Transverse colon (tissue), 4 donors: ENCODE measurements at places on chromosomes 1 and 21.

DNA sequence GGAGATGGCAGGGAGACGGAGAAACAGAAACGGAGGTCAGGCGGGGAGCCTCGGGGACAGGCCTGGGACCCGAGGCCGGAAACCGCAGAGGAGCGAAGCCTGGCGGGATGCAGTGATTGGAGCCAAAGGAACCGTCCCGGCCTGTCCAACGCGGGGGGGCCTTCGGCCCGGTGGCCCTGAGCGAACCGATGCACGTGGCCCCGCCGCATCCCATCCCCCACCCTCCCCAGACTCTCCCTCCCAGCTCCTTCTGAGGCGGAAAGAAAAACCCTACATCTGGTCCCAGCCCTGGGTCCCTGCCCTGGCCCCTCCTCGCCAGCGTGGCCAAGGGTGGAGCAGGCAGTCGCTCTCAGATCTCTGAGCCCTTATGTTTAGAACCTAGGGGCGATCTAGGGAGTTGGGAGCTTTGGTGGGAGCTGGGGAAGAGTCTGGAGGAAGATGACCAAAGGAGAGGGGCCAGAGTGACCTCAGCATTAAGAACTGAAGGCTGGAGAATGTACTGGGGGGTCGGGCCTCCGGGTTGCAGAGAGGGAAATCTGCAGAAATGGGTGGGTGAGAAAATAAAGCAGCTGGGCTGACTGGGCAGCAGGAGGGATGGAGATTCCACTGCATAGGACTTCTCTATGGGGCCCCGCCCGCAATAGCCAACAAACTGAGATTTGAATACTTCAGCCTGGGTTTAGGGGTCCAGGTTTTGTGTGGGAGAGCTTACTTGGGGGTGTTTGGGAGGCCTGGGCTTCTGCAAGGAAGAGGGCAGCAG is 1.5 kb upstream of the CRABP2 start:
- peak; percentile 47 for DNase-seq

GRCh38 chr1:186536273-186536890 is 75.5 kb upstream of the PDC start:
- no peak for DNase-seq

- DNase-seq, result no peak
Measured at GRCh38 chr1:178101266-178101630, 7.3 kb downstream of the RASAL2 start.

DNA sequence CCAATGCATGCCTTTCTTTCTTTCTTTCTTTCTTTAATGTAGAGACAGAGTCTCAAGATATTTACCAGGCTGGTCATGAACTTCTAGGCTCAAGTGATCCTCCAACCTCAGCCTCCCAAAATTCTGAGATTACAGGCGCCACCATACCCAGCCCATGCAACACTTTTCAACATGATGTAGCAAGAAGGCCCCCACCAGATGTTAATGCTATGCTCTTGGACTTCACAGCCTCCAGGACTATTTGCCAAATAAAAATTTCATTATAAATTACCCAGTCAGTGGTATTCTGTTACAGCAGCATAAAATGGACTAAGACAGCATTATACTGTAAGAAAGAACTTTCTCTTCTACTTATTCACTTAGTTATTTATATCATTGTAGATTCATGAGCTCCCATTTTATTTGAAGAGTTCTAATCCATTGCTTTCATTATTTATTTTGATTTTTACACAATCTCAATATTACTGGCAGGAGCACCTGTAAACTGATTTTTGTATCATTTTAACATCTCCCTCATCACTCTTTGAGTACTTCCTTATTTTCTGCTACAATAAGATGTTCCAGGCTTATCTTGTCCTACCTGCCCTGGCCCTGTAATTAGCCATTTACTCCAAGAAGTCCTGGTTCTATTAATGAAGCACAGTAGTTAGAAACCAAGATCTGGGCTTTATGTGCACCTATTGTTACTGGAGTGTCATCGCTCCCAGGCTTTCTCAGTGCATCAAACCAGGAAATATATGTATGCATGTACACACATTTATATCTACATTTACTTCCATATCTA is 4.8 kb upstream of the RCSD1 start:
- no peak for DNase-seq

DNA sequence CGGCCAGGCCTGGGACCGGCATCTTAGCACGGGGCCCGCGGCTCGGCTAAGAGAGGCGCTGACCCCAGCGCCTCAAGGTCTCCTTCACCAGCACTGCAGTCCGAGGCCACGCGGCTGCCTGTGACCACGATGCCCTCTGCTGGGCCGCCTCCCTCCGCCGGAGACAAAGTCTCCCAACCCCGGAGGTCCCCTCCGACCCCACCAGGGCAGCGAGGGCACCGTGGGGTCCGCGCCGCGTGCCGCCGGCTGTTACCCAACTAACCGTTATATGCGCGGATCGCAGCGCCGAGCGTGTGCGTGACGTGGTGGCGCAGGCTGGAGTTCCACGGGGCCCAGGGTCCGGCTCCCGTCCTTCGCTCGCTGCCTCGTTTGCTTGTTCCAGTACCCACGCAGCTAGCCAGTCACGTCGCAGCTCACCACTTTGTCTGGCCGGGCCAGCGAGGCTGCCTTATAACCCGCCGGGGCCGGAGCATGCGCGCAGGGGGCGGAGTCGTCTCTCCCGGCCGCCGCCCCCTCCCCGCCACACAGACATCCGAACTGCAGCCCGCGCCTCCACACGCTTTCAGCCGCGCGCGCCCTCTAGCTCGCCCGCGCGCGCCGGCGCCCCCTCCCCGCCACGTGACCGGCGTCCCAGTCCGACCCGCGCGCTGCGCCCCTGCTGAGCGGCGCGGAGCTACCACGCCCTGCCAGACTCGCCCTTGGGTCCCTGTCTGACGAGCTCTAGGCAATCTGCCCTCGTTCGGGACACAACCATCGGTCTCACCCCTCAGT is at the start of gene SLC16A1:
SLC16A1 (minus strand) TSS at position 424 of the 771 bp plus-strand sequence. CDS start 26,888 bp downstream, outside the sequence.
- DNase-seq, result peak; percentile 94

DNA sequence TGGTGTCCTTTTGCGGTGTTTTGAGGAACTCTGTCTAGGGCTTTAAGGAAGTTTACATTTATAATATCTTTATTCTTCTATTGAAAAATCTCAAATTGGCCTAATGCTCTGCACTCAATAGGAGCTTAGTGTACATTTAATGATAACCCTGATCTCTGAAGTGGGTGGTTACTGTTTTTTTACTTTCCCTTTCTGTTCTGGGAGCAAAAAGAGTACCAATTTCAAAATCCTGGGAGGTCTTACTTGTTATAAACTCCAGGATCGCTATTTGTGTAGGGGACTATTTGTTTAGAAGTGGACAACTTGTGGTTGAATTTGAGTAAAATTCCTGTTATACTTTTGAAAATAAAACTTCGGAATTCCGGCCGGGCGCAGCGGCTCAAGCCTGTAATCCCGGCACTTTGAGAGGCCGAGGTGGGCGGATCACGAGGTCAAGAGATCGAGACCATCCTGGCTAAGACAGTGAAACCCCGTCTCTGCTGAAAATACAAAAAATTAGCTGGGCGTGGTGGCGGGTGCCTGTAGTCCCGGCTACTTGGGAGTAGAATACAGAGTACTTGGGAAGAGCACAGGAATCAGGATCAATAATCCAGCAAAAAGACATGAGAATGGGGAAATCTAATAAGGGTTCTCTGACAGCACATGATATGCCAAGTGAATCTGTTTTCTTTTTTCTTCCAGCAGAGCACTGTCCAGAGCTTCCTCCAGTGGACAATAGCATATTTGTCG is 1.1 kb downstream of the C4BPB start:
- DNase-seq, result no peak

DNA sequence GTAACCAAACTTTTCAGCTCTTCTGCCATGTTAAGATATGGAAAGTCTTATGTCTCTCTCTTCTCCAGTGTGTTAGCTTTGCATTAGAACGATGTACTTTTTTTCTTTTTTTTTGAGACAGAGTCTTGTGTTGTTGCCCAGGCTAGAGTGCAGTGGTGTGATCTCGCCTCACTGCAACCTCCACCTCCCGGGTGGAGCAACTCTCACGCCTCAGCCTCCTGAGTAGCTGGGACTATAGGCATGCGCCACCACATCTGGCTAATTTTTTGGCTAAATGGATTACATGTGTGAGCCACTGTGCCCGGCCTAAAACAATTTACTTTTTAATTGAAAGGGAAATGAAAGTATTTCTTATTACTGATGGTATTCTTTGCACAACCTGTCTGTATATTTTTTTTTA is 35.8 kb downstream of the SPEN start:
- no peak for DNase-seq

DNA sequence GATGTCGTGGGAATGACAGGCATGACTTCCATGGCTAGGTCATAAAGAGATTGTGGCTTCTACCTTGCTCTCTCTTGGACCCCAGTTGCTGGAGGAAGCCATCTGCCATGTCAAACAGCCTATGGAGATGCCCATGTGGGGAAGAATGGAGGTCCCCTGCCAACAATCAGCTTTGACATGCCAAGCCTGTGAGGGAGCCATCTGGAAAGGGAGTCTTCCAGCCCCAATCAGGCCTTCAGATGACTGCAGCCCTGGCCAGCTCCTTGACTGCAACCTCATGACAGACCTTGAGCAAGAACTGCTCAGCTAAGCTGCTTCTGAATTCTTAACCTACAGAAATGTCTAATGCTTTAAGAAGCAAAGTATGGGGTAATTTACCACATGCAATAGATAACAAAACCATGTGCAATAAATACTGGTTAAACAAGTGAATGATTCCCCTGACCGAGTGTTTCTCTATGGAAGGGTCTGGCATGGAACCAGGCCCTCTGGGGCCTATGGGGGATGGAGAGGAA is 187.1 kb downstream of the HIVEP3 start:
- DNase-seq, result no peak

DNA sequence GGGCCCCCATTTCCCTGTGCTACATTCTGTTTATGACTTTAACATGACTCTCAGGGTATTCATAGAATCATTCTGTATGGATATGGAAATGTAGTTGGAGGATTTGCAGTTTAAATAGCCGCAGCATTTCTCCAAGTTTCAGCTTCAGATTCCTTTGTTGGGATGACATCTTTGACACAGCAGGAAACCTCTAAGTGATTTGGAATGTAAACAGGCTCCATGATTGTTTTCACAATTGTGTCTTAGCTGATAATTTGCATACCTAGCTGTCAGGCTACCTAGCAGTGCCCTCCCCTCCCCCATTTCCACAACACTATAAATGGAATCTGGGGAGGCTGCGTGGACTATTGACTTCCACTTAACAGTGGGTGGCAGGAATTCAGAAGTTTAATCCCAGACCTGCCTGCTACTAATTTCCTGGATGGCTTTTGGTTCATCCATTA is 290.2 kb downstream of the HLX start:
- no peak for DNase-seq

- peak; percentile 32 for DNase-seq
Measured at GRCh38 chr1:199956005-199956404, 71.5 kb upstream of the NR5A2 start.

DNA sequence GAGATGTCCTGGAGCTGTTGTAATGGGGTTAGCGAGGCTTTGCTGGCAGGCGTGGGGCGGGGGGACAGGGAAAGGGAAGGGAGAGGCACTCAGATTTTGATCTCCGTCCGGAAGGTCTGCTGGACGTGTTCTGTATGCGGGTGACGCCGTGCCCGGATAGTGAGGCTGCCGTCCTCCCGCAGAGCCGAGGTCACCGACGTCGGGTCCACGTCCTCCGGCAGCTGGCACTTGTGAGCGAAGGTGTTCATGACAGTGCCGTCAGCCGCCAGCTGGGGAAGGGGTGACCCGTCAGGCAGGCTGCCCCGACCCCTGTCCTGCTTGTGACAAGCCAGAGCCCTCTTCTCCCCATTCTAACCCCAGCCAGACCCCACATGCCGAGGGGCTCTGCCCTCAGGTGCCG is 2.4 kb downstream of the HSPB7 start:
- no peak for DNase-seq

DNA sequence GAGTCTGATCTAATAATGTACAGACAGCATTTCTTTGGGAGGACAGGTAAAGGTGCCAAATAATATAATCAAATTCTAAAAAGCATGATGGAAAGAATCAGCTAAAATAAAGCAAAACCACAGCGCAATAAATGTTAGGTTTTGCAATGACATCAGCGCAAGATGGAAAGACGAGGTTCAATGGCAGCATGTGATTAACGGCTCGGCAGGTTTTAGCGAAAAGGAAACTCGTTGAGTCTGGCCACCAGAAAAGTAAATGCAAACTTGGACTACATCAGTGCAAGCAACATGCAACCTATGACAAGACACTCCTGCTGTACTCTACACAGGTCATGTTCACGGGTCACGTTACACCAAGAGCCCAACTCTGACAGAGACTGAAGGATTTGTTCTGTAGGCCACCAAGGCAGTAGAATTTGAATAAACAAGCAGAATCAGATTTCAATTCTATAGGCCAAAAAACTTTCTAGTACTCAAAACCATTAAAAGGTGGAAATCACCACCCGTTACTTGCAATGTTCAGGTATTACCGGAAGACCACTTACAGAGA is 4.5 kb downstream of the SIPA1L2 start:
- DNase-seq, result no peak

GRCh38 chr1:181765451-181766026 is 282.2 kb downstream of the CACNA1E start:
- no peak for DNase-seq

DNA sequence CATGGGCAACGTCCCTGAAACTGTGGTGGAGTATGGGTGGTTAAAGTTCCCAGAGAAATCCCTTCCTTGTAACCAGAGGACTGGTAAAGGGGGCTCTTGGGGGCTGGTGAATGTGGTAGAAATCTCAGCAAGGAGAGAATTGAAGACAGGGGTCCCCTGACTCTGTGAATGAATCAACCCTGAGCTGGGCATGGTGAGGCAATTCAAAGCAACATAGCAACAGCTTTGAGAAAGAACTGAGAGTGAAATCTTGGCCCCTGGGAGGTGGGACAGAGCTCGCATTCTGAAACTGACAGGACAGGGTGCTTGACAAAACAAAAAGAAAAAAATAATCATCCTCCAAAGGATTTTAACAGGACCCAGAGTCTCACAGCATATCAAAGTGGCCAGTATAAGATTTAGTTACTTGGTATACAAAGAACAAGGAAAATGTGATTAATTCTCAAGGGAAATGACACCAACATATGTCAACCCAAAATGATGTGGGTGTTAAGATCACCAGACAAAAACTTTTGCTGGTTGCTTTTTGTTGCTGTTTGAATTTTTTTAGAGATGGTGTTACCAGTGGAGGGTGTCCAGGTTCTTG is 11.7 kb upstream of the SUMO3 start:
- DNase-seq, result no peak

DNA sequence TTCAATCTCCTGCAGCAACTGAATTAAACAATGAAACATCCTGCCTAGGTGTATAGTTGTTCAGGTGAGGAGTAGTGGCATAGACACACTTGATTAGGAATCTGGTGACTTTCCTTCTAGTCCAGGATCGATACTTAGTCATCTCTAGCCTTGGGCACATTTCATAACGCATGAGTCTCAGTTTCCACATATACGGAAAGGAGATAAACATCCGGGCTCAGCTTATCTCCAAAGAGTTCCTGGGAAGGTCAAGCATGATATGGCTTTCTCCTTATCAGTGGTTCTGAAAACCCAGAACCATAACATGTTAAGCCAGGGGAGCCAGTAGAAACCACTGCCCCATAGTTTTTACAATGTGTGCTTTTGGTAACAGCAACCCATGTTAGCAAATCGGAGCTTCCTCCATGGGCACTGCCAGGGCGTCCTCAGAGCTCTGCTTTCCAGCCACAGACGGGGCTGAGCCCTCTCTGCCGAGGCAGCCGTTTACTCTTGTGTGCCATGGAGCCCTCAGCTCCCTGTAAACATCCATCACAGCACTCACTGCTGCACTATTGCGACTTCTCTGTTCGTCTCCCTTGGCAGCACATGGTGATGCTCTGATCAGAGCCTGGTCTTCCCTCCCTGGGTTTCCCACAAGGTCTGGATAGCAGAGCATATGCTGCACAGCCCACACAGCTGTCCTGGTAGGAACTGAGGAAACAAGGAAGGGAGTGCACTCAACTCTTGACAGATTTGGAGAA is 34.6 kb downstream of the RUNX1 start:
- DNase-seq, result no peak
